Ovary (tissue), 10 donors: ENCODE measurements at places on chromosomes 11 and 22. TPM values are rescaled to one million over a fixed set of nuclear protein-coding genes. Genes with fewer than 3 reads are reported as not detected.

- peak overlapping the region; percentile 71 for H3K4me3 ChIP-seq
- H3K27me3 ChIP-seq = no peaks in the 10 kb centered on the region
- DNase-seq = peak; percentile 63
- H3K27ac ChIP-seq = peak overlapping the region; percentile 98
- peaks cover 2% of the 10 kb centered on the region for H3K4me1 ChIP-seq
These were observed 728 bp upstream of the POGLUT3 start for GRCh38 chr11:108498816-108499408.

GRCh38 chr11:112806256-112806655 lies 155.0 kb upstream of the NCAM1 start:
- DNase-seq = no peak
- H3K36me3 ChIP-seq = no peaks in the 10 kb centered on the region
- no peaks in the 10 kb centered on the region for H3K4me1 ChIP-seq
- no peak overlapping the region for H3K27ac ChIP-seq

- no peak overlapping the region for H3K27ac ChIP-seq
- peaks cover 8% of the 10 kb centered on the region for H3K4me1 ChIP-seq
- no peaks in the 10 kb centered on the region for H3K27me3 ChIP-seq
- H3K36me3 ChIP-seq = no peaks in the 10 kb centered on the region
These were observed 21.4 kb upstream of the CDON start for GRCh38 chr11:126083829-126084607.

DNA sequence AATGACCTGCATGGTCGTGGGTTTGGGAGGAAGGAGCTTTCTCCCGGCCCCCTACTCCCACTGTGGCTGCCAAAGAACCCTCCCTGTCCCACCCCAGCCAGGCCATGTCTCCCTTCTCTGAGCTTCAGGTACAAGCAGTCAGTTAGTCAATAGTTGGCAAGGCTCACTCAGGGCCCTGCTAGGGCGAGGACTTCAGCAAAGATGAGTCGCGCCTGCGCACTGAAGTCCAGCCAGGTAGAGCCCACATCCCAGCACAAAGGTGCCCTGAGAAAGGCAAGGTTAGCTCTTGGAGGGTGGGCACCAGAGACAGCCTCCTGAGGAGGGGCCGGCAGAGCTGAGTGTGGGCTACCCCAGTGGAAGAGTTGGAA lies 11.1 kb downstream of the C11orf86 start:
- H3K4me3 ChIP-seq = no peak overlapping the region
- no peaks in the 10 kb centered on the region for H3K27me3 ChIP-seq
- DNase-seq = no peak
- H3K4me1 ChIP-seq = no peaks in the 10 kb centered on the region

DEPDC7 gene
- 2.0 TPM for total RNA-seq

DNA sequence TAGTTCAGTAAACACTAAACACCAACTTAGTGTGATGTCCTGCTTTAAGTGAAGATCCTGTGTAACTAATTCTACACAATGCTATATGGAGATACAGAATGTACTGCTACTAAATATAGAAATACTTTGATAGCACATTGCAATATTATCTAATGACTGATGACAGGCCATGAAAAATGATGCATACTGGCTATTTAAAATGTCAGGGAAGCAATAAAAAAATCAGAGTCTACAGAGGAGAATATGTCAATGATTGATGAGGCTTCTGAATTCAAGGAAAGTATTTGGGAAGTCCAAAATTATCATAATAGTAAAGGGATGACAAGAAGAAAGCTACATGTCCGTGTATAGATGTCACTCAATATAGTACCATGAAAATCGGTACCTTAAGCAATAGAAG lies 55.3 kb downstream of the GUCY1A2 start:
- H3K4me1 ChIP-seq = peaks cover 4% of the 10 kb centered on the region
- no peaks in the 10 kb centered on the region for H3K27me3 ChIP-seq
- no peaks in the 10 kb centered on the region for H3K36me3 ChIP-seq
- H3K27ac ChIP-seq = no peak overlapping the region

UBQLNL gene
- total RNA-seq = 1.5 TPM

- no peak overlapping the region for H3K27ac ChIP-seq
These were observed 10.2 kb downstream of the PAMR1 start for GRCh38 chr11:35515224-35515623.

NFAM1 gene
- 1.4 TPM for total RNA-seq

- no peak for DNase-seq
- no peaks in the 10 kb centered on the region for H3K27me3 ChIP-seq
- no peak overlapping the region for H3K4me3 ChIP-seq
- no peak overlapping the region for H3K27ac ChIP-seq
- no peaks in the 10 kb centered on the region for H3K4me1 ChIP-seq
- no peaks in the 10 kb centered on the region for H3K36me3 ChIP-seq
These were observed 1078.0 kb downstream of the BRD1 start for GRCh38 chr22:48749555-48750227.

C22orf23 gene
- total RNA-seq = 0.69 TPM

SEPTIN3 gene
- total RNA-seq = not detected

GRCh38 chr11:14645985-14646900 lies 2.6 kb downstream of the PDE3B start:
- H3K4me1 ChIP-seq = peaks cover 4% of the 10 kb centered on the region
- H3K4me3 ChIP-seq = peak overlapping the region; percentile 15
- H3K36me3 ChIP-seq = no peaks in the 10 kb centered on the region
- H3K27ac ChIP-seq = no peak overlapping the region
- DNase-seq = no peak

DNA sequence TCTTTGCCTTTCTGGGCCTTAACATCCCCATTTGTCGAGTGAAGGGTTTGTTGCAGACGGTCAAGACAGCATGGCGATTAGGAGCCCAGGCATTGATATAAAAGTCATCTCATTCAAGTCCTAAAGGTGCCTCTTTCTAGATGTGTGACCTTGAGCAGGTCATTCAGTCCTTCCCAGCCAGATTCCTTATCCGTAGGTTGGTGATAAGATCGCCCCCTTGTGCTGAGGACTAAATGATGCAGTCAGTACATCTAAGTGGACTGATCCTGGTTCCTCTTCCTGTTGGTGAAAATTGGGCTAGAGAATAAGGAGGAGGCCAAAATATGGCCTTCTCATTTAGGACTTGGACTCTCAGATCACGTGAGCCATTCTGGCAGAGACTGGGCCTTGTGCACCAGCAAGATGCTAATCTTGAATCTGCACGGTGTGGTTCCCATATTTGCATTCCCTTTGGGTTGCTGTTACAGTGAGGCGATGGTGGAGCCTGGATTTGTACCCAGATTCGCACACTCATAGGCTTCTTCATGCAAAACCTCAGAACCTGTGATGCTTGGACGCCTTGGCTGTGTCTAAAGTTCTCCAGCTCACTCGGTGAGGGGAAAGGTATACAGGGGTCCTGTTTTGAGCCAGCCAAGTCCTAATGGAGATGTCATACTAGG lies 156.8 kb downstream of the MYO18B start:
- H3K4me3 ChIP-seq = no peak overlapping the region
- H3K27me3 ChIP-seq = no peaks in the 10 kb centered on the region
- no peaks in the 10 kb centered on the region for H3K4me1 ChIP-seq

CRYAB gene
- total RNA-seq = 72.5 TPM

GRCh38 chr11:61007383-61007955 lies 36.0 kb downstream of the CD6 start:
- peak overlapping the region; percentile 8 for H3K4me3 ChIP-seq
- no peaks in the 10 kb centered on the region for H3K36me3 ChIP-seq
- H3K4me1 ChIP-seq = peaks cover 21% of the 10 kb centered on the region
- peak overlapping the region; percentile 8 for H3K27ac ChIP-seq

GRCh38 chr11:69215784-69216415 lies 60.2 kb downstream of the SMIM38 start:
- DNase-seq = no peak
- H3K36me3 ChIP-seq = no peaks in the 10 kb centered on the region
- no peaks in the 10 kb centered on the region for H3K27me3 ChIP-seq
- H3K4me3 ChIP-seq = no peak overlapping the region
- H3K4me1 ChIP-seq = no peaks in the 10 kb centered on the region
- H3K27ac ChIP-seq = no peak overlapping the region

MYO18B gene
- not detected for total RNA-seq

- H3K36me3 ChIP-seq = no peaks in the 10 kb centered on the region
- peak; percentile 91 for DNase-seq
- peaks cover 2% of the 10 kb centered on the region for H3K4me1 ChIP-seq
- H3K27me3 ChIP-seq = no peaks in the 10 kb centered on the region
These were observed at the start of gene TRAF6 for GRCh38 chr11:36509694-36510593. TRAF6 (minus strand) TSS chr11:36510272; CDS start chr11:36501515, 8,757 bp downstream.

PTGDR2 gene
- total RNA-seq = not detected

SCARF2 gene
- 19.9 TPM for total RNA-seq

DNA sequence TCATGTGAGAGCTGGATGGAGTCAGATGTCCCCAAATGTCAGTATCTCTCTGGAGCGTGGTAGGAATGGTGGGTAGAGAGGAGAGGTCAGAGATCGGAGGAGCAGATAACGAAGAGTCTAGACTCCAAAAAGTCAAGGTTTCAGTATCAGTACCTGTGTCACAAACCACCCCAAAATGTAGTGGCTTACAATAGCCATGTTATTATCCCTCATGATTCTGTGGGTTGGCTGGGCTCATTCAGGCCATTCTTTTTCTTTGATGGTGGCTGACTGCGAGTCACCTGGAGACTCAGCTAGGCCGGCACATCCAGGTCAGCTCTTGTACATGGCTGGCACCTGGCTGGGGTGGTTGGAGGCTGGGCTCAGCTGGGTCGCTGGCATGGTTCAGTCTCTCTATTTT lies 7.3 kb upstream of the SSTR3 start:
- no peak overlapping the region for H3K4me3 ChIP-seq
- no peaks in the 10 kb centered on the region for H3K27me3 ChIP-seq
- H3K4me1 ChIP-seq = no peaks in the 10 kb centered on the region
- no peak for DNase-seq

GRCh38 chr22:25880524-25880923 lies 138.5 kb downstream of the MYO18B start:
- DNase-seq = no peak
- H3K4me1 ChIP-seq = no peaks in the 10 kb centered on the region
- no peak overlapping the region for H3K4me3 ChIP-seq

DNA sequence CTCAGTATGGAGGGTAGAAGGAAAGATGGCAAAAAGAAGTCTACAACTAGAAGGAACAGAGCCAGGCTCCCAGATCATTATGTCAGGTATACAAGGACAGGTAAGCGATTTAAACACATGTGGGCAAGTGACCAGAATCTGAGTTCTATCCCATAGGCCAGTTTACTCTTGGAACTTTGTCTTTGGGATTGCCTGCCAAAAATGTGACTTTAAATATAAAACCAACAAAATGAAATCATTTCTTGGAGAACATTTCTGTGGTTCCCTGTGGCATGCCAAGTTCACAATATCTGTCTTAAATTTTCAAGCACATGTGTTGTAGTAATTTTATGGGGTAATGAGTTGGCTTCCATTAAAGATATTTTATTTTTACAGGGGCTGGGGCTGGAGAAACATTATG lies 141.0 kb downstream of the SLC17A6 start:
- no peak overlapping the region for H3K4me3 ChIP-seq
- H3K27me3 ChIP-seq = no peaks in the 10 kb centered on the region
- H3K36me3 ChIP-seq = no peaks in the 10 kb centered on the region
- no peaks in the 10 kb centered on the region for H3K4me1 ChIP-seq

DNA sequence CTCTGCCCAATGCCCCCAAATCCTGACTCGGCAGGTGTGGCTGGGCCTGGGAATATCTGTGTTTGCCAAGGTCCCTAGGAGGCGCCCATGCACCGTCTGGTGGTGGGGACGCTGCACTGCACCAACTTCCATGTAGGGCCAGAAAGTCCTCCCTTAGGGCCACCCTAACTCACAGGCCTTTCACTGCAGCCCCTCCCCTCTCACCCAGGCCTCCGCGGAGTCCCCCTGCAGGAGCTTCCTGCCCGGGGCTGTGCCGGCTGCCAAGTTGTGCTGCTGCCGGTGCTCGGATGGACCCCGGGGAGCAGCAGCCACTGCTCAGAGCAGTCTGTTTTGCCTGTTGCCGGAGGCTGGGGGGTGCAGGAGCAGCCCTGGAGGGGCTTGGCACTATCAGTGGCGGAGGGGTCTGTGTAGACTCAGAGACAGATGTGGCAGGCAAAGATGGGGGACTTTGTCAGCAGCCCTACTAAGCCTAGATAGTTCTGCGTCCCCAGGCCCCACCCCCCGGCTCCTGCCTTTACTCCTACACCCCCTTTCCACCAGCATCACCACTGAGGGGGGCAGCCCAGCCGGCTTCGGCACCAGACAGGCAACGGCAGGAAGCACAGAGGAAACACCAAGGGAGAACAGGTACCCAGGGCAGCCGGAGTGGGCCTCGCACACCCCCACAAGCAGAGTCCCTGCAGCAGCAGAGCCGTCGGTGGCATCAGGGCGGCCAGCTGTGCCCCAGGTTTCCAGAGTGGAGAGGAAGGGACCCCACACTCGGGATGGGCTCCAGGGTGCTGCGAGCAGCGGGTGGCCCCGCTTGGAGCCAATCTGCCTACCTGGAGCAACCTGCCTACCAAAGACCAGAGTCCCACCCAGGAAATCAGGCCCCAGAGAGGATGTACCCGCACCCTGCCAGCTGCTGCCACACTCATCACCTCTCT lies 124.3 kb downstream of the TRIM29 start:
- no peak overlapping the region for H3K27ac ChIP-seq
- no peaks in the 10 kb centered on the region for H3K36me3 ChIP-seq
- no peaks in the 10 kb centered on the region for H3K27me3 ChIP-seq
- DNase-seq = no peak
- no peaks in the 10 kb centered on the region for H3K4me1 ChIP-seq
- no peak overlapping the region for H3K4me3 ChIP-seq
